T-cell (primary cell): ENCODE measurements at places on chromosomes 16 and 17. TPM values are rescaled to one million over a fixed set of nuclear protein-coding genes. Genes with fewer than 3 reads are reported as not detected.

- no peak overlapping the region for H3K27ac ChIP-seq
- H3K27me3 ChIP-seq: no peaks in the 10 kb centered on the region
- no peak for DNase-seq
- H3K4me1 ChIP-seq: no peaks in the 10 kb centered on the region
- H3K4me3 ChIP-seq: no peak overlapping the region
- H3K36me3 ChIP-seq: no peaks in the 10 kb centered on the region
These were observed 520.7 kb upstream of the PSMD7 start for GRCh38 chr16:73775841-73776388.

NME3 gene
- total RNA-seq: 92.8 TPM

CNTNAP4 gene
- not detected for total RNA-seq

DNA sequence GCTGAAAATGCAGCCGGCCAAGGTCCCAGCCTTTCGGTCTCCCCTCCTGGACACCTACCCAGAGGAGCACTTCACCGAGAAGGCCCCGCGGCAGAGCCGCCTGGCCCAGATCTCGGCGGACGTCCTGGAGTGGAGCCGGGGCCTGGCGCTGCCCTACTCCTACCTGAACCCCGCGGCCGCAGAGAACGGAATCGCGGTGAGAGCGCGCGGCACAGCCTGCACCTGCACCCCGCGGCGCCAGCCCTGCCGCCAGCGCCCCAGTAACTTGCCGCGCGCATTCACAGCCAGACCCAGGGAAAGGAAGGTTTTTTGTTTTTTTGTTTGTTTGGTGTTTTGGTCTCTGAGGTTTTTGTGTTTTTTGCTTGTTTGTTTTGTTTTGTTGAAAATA, 15.2 kb downstream of the ALOX12B start:
- no peak overlapping the region for H3K27ac ChIP-seq
- no peak for DNase-seq
- H3K27me3 ChIP-seq: peaks cover 7% of the 10 kb centered on the region
- H3K36me3 ChIP-seq: no peaks in the 10 kb centered on the region
- H3K4me3 ChIP-seq: no peak overlapping the region

GRCh38 chr16:65102326-65102725, 19.5 kb downstream of the CDH11 start:
- H3K27me3 ChIP-seq: no peaks in the 10 kb centered on the region
- H3K27ac ChIP-seq: no peak overlapping the region
- H3K36me3 ChIP-seq: no peaks in the 10 kb centered on the region
- DNase-seq: no peak

DNA sequence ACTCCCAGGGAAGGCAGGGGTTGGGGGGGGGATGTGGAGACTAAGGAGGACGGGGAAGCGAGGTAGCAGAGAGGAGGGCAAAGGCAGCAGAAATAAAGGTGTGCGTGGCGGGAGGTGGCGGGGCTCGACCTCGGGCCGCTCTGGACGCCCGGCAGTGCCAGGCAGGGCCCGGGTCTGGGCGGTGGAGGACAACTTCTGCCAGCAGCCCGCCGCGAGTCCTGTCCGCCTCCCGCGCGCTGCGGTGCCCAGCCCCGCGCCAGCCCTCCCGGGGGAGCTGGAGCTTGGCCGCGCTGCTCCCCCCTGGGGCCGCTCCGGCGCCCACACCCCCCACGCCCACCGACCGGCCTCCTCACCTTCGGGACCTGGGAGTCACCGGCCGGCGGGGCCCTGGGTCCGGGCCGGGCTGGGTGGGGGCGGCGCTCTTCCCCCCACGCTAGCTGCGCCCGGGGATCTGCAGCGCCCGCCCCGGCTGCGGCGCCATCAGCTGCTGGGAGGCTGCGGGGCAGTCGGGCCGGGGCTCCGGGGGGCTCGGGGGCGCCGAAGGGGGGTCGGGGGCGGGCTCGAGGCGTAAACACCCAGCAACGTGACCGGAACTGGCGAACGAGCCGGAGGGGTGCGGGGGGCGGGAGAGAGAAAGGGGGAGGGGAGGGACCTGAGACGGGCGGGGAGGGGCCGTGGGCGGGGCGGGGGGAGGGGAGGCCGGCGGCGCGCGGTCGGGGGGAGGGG, at the start of gene CCDC92B:
CCDC92B (minus strand) TSS at position 595 of the 726 bp plus-strand sequence. CDS start 14,507 bp downstream, outside the sequence.
- no peak within 1 kb of the TSS for H3K4me3 ChIP-seq
- H3K36me3 ChIP-seq: no peaks in the 10 kb centered on the region
- H3K4me1 ChIP-seq: no peaks in the 10 kb centered on the region

DNA sequence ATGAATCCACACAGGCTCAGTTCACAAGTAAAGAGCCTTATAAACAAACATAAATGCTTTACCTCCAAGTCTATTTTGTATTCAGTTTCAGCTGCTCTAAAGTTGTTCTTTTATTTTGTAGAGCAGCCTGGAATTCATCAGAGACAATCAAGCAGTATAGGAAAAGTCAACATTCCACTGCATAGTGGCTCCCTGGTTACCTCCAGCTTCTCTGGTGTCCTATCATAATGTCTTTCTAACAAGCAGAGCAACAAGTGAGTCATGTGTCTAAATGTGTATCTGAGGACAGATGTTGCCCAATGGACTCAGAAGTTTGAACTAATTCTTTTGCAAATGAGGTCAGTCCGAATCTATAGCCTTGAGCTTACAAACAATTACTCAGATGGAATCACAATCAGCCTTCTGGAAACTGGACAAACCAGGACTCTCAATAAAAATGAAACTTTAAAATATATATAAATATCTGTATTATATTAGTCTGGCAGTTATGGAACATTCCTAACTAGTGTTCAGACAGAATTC, 292.0 kb upstream of the TOM1L1 start:
- H3K4me3 ChIP-seq: no peak overlapping the region
- no peak overlapping the region for H3K27ac ChIP-seq
- no peak for DNase-seq
- H3K27me3 ChIP-seq: no peaks in the 10 kb centered on the region
- no peaks in the 10 kb centered on the region for H3K36me3 ChIP-seq
- H3K4me1 ChIP-seq: no peaks in the 10 kb centered on the region

GRCh38 chr16:12569061-12569460, 234.6 kb downstream of the CPPED1 start:
- H3K36me3 ChIP-seq: no peaks in the 10 kb centered on the region
- H3K27ac ChIP-seq: no peak overlapping the region
- H3K4me1 ChIP-seq: peaks cover 10% of the 10 kb centered on the region
- no peak for DNase-seq
- H3K4me3 ChIP-seq: no peak overlapping the region

DNA sequence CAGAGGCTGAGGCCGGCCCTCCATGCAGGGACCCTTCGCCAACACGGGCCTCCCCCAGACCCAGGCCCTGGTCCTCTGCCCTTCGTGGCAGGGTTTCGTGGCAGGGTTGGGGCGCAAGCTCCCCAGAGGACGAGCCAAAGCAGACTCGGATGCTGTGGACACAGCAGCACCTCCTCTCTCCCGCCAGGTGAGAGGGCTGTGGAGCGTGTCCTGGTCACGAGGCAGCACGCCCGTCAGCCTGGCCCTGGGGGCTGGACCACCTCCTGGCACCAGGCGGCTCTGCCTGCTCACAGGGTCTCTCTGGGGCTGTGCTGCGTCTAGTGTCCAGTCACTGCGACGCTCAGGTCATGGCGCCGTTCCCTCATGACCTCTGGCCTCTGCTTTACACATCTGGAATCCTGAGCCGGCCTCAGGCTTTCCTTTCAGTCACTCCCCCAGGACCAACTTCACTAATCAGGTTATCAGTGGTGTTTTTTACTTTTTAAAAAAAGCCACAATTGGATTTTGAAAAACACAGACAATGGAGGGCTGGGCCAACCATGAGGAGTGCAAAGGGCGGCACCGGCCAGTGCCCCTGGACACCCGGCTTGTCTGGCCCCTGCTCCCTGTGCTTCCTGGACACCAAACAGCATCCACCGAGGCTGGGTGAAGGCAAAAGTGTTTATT, 5.4 kb downstream of the NDUFAF8 start:
- peaks cover 3% of the 10 kb centered on the region for H3K36me3 ChIP-seq
- H3K27me3 ChIP-seq: no peaks in the 10 kb centered on the region
- no peak overlapping the region for H3K27ac ChIP-seq
- no peak for DNase-seq

- H3K36me3 ChIP-seq: no peaks in the 10 kb centered on the region
- H3K27ac ChIP-seq: no peak overlapping the region
- H3K4me3 ChIP-seq: no peak overlapping the region
- H3K27me3 ChIP-seq: no peaks in the 10 kb centered on the region
- no peak for DNase-seq
- H3K4me1 ChIP-seq: no peaks in the 10 kb centered on the region
These were observed 11.7 kb downstream of the TMEM92 start for GRCh38 chr17:50285941-50286340.

TMEM100 gene
- not detected for total RNA-seq

- H3K27me3 ChIP-seq: peaks cover 7% of the 10 kb centered on the region
- peaks cover 5% of the 10 kb centered on the region for H3K36me3 ChIP-seq
- H3K4me3 ChIP-seq: no peak overlapping the region
- H3K4me1 ChIP-seq: no peaks in the 10 kb centered on the region
- no peak for DNase-seq
- H3K27ac ChIP-seq: no peak overlapping the region
These were observed 42.3 kb downstream of the SLC7A5 start for GRCh38 chr16:87826798-87827587.

DNA sequence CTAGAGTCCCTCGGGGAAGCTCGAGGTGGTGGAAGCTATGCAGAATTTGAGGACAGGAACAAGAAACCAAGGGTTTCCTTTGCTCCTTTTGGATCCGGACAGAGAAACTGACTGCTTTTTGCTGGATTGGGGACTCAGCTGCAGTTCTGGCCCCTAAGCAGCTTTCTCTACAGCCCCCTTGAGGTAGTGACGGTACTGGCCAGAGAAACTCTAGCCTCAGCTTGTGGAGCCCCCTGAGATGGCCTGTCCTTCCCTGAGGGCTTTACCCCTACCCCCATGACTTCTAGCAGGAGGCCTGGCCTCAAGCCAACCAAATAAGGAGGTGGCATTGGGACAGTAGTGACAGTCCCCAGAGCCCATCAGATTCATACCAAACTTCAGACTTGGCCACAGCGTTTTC, 118.1 kb downstream of the IRX5 start:
- DNase-seq: no peak
- H3K4me3 ChIP-seq: no peak overlapping the region
- no peak overlapping the region for H3K27ac ChIP-seq
- no peaks in the 10 kb centered on the region for H3K4me1 ChIP-seq
- H3K27me3 ChIP-seq: peaks cover 10% of the 10 kb centered on the region

DNA sequence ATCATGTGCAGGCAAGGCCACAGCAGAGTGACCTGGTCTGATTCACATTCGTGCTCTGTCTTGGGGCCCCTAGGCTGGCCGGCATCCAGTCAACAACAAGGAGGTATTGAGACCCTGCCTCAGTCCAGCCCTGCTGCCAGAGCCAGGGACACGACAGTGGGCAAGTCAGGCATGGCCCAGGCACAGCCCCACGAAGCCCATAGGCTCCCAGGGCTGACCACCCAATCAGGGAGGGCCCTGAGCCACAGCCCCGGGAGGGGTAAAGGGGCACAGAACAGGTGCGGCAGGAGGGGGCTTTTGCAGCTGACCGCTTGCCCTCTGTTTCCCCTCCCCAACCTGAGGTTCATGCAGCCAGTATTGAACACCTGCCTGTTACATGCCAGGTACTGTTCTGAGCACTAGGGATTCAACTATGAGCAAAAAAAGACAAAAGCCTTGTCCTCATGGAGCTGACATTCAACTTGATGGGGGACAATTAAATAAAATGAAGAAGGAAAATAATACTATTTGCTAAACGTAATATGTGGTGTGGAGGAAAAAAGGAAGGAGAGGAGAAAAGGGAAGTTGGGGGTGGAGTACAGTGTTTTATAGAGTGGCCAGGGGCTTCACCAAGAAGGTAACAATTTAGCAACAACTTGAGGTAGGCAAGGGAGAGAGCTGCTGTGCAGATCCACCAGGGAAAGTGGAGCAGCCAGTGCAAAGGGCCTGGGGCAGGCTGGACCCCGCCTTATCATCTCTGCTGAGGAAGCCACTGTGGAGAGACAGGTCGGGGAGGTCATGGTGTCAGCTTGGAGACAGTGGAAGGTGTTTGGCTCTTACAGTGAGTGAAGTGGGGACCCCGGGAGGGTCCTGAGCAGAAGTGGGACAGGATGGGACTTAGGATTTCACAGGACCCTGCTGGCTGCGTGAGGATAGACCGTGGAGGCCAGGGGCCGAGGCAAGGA, 6.1 kb downstream of the DRC3 start:
- no peak overlapping the region for H3K4me3 ChIP-seq
- H3K4me1 ChIP-seq: no peaks in the 10 kb centered on the region
- DNase-seq: no peak
- no peaks in the 10 kb centered on the region for H3K36me3 ChIP-seq
- no peaks in the 10 kb centered on the region for H3K27me3 ChIP-seq
- no peak overlapping the region for H3K27ac ChIP-seq

DNA sequence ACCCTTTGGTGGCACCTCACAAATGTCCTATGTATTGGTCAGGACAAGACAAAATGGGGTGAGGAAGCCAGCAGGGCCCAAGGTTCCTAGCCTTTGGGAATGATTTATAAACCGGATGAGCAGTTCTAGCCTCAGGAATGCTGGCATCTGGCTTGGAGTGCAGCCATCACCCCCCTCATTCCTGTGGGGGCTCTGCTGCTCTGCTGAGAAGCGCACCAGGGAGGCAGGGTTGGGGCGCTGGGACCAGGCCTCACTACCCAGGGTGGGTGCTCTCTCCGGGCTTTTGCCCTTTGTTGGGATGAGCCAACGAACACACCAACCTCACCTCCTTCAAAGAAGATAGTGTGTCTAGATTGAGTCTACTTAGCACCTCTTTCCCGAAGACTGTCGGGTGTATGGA, 39.2 kb downstream of the TMEM11 start:
- no peak for DNase-seq
- H3K4me1 ChIP-seq: no peaks in the 10 kb centered on the region

DNA sequence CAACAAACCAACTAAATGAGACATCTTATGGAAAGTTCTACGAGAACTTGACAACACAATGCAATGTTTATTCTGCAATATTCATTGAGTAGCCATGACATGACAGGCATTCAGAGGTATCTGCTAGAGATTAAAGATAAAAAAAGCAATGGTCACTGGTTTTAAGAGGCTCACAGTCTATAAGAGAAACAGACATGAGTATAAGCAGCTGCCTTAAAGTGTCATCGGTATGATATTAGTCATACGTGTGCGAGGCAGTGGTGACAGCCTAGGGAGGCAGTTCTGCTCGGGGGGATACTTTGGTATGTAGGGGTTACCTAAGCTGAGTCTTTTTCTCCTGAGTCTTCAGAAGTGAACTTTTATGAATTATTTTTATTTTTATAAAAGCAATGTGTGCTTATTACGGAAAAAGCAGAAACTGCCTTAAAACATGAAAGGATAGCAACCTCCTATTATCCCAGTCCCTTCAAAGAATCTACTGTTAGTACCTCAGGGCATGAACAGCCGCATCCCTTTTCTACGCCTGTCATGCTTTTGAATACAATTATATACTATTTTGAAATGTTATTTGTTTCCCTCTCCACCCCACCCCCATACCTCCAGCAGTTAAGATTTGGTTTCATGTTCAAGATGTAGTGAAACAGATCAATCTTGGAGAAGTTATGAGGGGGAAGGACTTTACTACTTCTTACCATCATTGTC, 7.7 kb downstream of the ST6GALNAC1 start:
- peaks cover 6% of the 10 kb centered on the region for H3K27me3 ChIP-seq
- DNase-seq: no peak
- no peaks in the 10 kb centered on the region for H3K36me3 ChIP-seq
- H3K4me1 ChIP-seq: no peaks in the 10 kb centered on the region

- no peak for DNase-seq
- peaks cover 47% of the 10 kb centered on the region for H3K4me1 ChIP-seq
- H3K27me3 ChIP-seq: no peaks in the 10 kb centered on the region
- H3K4me3 ChIP-seq: no peak overlapping the region
- H3K36me3 ChIP-seq: no peaks in the 10 kb centered on the region
These were observed 5.8 kb upstream of the FASN start for GRCh38 chr17:82103553-82104451.
